ENCODE measurements at places on chromosomes 7 and 10.

DNA sequence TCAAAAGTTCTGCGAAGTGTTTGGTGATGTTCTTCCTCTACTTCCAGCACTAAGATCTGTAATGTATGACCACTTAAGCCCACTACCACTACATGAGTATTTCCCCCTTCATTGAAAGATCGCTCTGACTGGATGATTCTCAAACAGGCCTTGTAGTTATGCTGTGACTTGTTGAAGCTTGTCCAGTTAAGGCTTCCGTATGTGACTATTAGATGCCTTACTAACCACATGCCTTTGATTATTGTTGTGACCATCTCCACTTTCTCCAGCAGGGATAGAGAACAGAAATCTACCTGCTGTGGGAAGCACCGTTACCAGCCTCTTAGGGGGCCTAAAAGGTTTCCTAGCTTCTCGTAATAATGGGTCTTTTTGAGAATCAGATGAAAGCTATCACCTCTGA lies 81.1 kb downstream of the NOC3L start:
- DNase-seq, result no peak

DNA sequence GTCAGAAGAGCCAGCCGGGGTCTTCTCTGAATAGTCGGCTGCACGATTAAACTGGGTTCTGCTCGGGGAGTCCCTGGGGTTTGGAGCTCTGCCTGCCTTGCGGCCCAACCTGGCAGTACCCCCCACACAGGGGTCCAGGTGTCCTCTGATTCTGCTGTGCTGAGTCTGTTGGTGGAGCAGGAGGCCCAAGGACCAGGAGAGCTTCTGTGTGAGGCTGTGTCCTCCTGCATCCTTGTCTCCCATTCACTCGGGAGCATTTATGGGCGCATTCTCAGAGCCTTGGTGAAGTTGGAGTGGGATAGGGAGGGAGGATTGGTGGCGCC lies 14.2 kb downstream of the INPP5A start:
- no peak for DNase-seq

DNA sequence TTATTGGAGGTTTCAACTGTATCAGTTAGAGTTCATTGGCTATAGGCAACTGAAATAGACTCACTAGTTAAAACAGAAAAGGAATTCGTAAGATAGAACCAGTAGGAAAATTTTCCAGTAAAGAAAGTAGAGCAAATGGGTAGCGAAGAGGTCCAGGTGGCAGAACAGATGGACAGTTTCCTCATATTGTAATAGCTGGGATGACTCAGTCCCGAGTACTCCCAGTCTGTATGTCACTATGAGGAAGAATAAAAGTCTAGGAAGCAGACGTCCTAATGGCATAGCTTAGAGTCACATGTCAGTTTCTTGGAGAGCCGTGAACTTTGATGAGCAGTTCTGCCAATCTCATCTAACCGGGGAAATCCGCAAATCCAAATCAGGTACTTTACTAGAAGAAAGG lies 95.3 kb downstream of the RNF32 start:
- no peak for DNase-seq

DNA sequence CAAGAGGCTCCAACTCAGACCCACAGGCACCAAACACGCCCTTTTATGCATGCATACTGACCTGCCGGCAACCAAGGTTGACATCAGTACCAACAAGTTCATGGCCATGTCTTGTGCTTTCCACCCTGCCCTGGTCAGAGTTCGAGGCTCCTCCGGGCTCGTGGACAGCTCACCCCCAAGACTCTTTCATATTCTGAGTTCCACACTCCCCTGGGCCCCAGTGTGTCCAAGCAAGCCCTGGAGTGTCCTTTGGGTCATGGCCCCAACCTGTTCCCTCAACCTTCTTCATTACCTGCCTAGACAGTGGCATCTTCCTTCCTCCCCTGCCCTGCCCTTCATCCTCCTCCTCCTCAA lies 40.5 kb downstream of the HIF1AN start:
- no peak for DNase-seq

DNA sequence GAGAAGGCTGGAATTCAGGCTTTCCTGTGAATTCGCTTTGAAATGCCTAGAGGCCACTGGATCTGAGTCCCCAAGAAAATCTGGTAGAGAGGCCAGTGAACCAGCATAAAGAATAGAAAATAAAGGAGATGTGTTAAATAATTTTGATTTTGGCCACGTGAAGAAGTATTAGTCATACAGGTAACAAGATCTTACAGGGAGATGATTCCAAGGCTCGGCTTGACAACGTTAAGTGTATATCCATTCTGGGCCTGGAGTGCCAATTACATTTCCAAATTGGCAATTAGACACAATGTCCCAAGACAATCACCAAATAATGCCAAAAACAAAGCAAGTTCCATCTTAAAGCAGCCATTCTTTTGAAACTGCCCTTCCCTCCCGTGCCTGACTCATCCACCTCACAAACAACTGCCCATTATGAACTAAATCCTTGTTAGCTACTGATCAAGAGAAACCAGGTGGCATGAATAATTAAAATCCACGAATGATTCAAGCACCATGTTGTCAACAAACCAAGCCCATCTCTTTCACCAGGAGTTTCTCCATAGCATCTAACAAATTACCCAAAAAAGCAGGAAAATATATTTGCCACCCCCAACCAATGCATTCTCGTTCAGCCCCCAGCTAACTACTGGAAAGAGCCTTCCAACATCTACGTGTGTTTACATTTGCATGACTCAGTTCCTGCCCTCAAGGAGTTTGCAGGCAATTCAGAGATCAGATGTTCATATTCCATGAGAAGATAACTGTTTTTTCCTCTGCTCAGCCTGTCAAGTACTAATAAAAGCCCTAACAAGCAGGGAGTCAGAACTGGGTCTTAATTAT lies 8.5 kb downstream of the KCNMA1 start:
- no peak for DNase-seq

DNA sequence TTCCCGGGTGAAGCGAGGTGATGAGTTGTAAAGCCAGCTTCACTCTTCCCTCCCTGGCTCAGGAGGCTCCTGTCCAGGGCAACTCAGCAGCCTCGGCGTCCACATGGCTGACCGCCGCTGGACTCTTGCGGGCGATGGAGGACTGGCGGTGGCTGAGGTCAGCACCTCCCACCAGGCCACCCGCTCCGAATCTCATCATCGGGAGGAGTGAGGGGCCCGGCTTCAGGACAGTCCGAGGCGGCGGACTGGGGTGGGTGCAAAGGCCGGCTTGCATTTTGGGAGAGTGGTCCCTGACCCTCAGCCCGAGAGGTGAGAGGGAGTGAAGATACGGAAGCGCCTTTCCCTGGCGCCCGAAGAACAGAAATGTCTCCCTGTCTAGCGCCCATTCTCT lies 759 bp downstream of the DNAJB12 start:
- DNase-seq, result no peak

- peak; percentile 37 for DNase-seq
Measured at GRCh38 chr10:131874991-131875451, 25.8 kb upstream of the PPP2R2D start.

DNA sequence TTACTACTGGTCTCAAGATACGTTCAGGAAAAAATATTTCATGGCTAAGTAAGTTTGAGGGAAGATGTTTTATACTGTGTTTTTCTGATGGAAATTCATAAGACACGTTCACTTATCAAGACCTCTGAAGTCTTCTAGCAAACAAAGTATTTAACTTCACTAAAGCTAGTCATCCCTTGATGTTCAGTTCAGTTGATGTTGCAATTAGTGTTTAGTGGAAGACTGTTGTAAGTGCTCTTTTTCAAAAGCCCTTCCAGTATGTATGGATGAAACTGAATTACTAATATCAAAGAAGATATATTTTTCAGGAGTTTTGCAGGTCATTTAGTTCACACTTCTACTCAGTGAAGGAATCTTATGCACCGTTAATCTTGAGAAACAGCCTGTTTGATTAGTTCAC lies 25.1 kb downstream of the CUL1 start:
- no peak for DNase-seq

DNA sequence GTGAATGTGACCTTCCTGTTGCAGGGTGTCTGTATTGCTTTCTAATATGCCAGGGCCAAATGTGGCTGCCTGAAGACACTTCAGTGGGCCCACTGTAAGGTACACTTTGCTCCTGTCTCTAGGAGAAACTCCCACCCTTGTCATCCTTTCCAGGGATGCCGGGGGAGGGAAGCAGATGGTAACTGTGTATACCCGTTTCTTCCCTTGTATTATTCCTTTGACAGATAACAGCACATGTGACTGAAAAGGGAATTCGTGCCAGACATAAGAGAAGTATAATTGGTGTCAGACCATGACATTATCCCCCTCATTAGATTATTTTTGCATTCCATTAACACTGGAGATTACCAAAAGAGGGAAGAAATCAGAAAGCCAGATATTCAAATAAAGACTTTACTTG lies 317.7 kb downstream of the CAMK1D start:
- no peak for DNase-seq

DNA sequence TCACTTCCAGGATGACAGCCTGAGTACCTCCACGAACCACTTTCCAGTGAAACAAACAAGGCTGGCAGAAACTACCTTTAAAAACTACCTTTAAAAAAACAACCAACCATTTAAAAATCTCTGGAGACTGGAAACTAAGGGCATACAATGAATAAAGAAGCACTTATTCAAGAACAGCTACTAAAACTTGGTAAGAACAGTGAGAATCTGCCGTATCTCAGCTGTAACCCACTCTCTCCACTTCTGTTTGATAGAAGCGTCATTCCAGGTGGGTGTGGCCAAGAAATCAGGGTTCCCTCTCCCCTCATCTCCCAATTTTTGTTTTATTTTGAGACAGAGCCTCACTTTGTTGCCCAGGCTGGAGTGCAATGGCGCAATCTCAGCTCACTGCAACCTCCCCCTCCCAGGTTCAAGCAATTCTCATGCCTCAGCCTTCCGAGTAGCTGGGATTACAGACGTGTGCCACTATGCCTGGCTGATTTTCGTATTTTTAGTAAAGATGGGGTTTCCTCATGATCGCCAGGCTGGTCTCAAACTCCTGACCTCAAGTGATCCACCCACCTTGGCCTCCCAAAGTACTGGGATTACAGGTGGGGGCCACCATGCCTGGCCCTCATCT lies 158.8 kb upstream of the CHST15 start:
- no peak for DNase-seq

GRCh38 chr7:107180378-107180777 lies 11.6 kb downstream of the HBP1 start:
- peak; percentile 69 for DNase-seq

- no peak for DNase-seq
Measured at GRCh38 chr10:115660391-115660790, 567.2 kb downstream of the ATRNL1 start.

GRCh38 chr10:73589563-73590126 lies 1.5 kb downstream of the USP54 start:
- DNase-seq, result no peak

DNA sequence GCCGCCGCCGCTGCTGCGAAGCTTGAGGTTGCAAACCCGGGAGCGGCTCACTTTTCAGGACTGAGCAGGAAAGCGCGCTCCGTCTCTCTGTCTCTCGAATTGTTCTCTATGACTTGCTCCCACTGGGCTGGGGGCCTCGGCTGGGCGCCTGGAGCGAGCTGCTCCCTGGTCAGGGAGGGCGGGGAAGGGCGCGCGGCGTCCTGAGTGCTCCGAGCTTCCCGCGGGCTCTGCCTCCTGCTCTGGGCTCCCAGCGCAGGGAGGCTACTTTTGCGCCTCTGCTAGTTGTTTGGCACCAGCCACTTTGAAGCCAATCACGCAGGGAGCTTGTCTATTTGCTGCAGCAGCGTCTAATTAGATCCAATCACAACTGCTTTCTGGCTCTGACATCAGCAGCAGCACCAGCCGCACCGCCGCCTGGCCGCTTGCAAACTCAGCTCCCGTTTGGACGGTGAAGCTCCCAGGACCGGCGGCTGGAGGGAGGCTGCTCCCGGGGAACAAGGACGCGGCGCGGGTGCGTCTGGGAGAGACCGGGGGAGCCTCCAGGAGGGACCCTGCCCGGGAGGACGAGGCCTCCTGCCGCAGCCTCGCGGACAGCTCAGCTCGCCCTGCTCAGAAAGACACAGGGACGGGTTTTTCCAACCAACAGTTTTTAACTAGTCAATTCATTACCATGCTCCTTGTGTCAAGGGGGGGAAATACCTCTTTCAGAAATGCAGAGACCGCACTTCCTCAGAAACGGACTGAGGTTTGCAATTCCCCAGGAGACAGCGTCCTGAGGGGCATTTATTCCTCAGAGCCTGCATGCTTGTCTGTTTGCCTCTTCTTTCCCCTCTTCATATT lies at the start of gene ADARB2:
ADARB2 (minus strand) TSS at position 304 of the 840 bp plus-strand sequence.
- DNase-seq, result no peak

DNA sequence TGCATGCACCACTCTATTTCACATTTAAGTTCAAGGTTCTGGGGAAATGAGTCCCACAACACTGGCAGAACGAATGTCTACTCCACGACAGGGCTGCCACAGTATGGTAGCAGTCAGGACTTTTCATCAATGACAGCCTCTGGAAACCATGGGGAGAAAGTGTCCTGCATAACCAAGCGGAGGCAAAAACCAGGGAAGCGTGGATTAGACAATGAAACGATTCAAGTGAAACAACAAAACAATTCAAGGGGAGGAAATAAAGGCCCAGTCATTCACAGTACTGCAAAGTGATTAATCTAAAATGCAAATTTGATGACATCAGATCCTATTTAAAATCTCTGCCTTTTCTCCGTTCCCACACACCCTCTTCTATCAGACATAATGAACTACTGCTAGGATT lies 168.2 kb downstream of the DPY19L1 start:
- no peak for DNase-seq

- DNase-seq, result no peak
Measured at GRCh38 chr7:105017657-105018365, 3.8 kb downstream of the KMT2E start.

DNA sequence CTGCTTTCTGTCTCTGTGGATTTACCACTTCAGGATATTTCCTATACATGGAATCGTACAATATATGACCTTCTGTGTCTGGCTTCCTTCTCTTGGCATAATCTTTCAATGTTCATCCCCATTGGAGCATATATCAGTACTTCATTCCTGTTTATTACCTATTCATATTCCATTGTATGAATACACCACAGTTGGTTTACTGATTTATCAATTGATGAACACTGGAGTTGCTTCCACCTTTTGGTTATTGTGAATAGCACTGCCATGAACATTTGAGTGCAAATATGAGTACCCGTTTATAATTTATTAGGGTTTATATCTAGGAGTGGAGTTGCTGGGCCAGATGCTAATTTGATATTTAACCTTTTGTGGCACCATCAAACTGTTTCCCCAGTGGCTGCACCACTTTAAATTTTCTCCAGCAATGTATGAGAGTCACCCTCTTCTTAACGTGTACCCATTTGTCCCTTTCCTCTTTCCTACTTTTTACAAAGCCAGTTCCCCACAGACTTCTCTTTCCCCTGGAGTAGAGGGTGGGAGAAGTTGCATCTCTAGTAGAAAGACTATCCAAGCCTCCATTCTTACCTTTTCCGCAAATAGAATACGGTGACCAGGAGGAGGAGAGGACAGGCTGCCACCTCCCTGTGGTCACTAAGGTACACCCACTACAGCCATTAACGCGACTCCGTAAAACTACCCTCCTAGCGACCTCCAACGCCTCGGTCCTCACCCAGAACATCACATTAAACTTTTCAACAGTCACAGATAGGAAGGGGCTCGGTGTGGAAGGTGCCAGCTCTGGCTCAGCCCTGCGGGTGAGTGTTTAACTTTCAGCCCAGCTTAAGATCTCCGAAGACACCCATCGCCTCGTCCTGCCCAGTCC lies 25.6 kb downstream of the SCD start:
- no peak for DNase-seq
